A172 (cell line): ENCODE measurements at places on chromosomes 1 and 21. TPM values are rescaled to one million over a fixed set of nuclear protein-coding genes. Genes with fewer than 3 reads are reported as not detected.

The VPS45 gene
- total RNA-seq: 57.5 and 72.8 TPM in 2 replicates

The KIAA1614 gene
- 3.8 and 9.4 TPM in 2 replicates for total RNA-seq

The UHMK1 gene
- 165 and 191 TPM in 2 replicates for total RNA-seq

The LRRIQ3 gene
- 2.7 and 3.0 TPM in 2 replicates for total RNA-seq

The LYSMD1 gene
- total RNA-seq: 19.6 and 21.6 TPM in 2 replicates

The OR6K3 gene
- not detected in 2 replicates for total RNA-seq

GRCh38 chr21:20698585-20698984, 299.6 kb upstream of the NCAM2 start:
- DNase-seq: no peak

DNA sequence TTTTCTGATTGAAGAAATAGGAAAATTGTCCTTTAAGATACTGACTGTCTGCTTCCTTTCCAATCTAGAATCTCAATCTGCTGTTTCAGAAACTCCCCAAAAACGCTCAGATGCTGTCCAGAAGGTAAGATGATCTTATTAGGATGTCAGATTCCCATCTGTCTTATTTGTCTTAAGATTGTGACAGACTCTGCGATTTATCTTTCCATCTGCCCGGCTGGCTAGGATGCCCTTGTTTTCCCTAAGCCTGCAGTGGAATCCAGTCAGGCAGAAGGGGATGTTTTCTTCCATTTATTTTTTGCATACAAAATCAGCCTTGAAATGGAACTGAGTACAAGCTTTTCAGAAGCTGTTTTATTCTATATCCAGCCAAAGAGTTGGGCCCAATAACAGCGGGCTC, 96.5 kb downstream of the FMN2 start:
- DNase-seq: no peak

GRCh38 chr1:209038735-209039134, 544.8 kb upstream of the CAMK1G start:
- no peak for DNase-seq

DNA sequence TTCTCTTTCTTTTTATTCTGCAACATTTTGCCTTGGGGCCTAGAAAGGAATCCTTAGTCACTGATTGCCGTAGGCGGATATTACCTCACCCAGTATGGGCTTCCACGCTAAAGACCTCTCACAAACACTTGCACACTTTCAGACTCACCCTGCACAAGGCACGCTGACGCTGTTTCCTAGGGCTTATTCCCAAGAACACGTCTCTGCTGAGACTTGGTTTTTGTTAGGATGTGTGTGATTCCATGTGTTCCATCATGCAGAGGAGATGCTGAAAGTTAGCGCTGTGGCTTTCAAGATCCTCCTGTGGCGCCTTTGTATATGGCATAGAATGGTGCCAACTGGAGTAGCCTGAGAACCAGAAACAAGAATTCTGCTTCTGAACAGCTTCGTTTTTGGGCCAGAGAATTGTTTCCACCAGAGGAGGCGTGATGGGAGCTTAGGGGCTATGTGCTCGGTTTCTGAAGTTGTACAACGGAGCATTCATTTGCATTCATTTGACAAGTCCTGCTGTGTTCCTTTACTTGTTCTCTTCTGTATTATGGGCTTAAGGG, 297.0 kb downstream of the DISC1 start:
- no peak for DNase-seq

DNA sequence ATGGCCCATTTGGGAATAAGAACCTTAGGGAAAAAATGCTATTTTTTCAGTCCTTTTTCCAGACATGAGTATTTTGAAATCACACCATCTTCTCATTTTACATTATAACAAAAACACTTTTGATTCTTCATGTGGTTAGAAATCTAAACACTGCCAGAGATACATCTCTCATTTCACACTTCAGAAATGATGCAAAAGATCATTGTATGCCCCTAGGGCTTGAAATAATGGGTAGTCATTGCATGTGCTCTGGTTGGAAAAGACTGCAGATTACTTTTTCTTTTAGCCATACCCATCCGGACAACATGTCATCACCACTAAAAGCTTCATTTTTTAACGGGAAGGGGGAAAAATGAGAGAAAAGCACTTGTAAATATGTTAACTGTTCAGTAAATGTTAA, 1152.2 kb upstream of the ADGRL4 start:
- no peak for DNase-seq

DNA sequence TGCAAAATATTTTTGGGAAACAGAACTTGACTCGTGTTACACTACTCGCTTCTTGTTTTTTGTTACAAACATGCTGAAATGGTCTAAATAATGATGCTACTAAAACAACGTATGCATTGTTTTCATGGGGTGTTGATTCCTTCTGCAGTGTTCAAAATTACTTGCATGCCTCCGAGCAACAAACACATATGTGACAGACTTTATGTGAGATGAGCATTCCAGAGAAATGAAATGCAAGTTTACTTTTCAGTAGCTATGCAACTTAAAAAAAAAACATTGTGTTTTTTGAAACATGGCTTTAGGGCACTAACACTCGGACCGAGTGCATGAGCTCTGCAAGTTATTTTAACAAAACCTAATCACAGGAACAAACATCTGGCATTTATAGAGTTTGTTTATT, 84.8 kb downstream of the CAMTA1 start:
- DNase-seq: no peak

DNA sequence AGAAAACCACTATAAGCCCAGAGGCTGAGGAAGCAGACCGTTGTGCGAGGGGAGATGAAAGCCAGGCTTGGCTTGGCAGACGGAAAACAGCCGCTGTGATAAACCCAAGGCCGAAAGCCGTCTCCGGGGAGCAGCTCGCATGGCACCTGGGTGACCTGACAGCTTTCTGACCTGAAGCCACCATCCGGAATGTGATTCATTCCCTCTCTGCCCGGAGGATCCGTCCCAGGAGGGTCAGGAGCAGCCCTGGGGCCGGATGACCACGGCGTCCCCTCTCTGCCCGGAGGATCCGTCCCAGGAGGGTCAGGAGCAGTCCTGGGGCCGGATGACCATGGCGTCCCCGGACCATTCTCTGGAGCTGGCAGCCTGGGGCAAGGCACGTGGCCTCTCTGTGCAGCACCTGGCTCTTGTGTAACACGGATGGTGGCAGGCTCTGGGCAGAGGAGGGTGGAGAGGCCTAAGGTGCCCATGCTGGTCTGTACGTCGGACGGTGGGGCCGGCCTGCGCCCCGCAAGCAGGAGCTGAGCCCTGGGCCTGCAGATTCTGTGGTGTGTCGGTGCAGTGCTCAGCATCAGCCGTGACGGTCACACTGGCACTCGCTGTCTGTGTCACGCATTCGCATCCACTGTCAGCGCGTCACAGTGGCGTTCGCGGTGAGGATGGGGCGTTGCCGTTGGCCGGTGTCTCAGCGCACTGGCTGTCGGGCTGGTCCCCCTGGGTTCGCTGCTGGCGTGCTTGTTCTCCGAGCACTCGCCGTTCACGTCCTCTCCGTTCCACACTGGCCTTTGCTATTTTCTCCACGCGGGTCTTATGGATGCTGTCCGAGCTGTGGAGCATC, 50.3 kb downstream of the SLX9 start:
- no peak for DNase-seq

- no peak for DNase-seq
These were observed 23.1 kb upstream of the PDE4B start for GRCh38 chr1:65769636-65770035.

- peak; percentile 65 for DNase-seq
These were observed 26.4 kb downstream of the KRTAP10-1 start for GRCh38 chr21:44513389-44514217.

- no peak for DNase-seq
These were observed 76.1 kb upstream of the SIPA1L2 start for GRCh38 chr1:232705815-232706575.

GRCh38 chr1:228082918-228083870, 686 bp downstream of the ARF1 start:
- DNase-seq: no peak

DNA sequence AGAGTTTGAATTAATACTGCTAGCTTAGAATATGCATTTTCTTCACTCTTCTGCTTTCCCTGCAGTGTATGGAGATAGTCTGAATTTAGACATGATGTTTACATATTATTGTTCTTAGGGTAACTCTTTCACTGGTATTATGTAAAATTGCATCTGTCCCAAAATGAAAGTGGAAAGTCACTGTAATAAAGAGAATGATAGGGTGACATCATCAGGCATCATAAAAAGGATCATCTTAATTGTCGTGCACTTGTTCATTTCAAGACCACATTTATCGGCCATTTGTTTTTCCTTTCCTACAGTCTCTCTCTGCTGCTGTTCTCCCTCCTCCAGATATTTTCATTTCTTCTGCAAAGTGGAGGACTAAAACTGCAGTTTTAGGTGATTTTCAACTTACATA, 61.9 kb upstream of the ZNF281 start:
- no peak for DNase-seq

DNA sequence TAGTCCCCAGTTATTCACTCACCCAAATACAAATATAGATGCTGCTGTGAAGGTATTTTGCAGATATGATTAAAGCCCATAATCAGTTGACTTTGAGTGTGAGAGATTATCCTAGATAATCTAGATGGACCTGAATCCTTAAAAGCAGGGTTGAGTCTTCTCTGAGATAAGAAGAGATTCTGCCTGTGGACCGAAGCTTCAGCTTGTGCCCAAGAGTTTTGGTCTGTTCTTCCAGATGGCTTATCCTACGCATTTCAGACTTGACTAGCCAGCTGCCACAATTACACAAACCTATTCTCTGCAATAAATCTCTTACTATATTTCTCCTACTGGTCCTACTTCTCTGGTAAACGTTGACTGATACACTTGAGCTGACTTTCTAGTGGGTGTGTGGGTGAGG, 145.1 kb downstream of the KCNJ6 start:
- no peak for DNase-seq

DNA sequence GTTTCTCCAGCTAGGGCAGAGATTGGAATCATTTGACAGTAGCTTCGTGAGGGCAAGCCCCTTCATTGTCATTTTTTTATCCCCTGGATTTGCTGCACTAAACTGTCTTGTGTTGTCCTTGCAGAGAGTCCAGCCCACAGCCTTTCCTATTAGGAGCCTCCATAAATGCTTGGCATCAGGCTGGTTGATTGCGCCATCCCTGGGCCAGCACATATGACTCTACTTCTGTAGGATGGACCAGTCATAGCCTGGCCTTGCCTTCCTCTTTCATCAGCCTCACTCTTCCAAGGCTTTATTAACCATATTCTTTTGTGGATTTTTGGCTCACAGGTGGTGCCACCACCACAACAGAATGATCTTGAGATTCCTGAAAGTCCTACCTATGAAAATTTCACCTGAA, 31.4 kb downstream of the LY9 start:
- DNase-seq: no peak

GRCh38 chr1:33408093-33408436, 22.8 kb downstream of the PHC2 start:
- no peak for DNase-seq

GRCh38 chr1:17392199-17392740, 20.3 kb downstream of the PADI6 start:
- no peak for DNase-seq
